ENCODE measurements at places on chromosomes 1 and 21. TPM values are rescaled to one million over a fixed set of nuclear protein-coding genes. Genes with fewer than 3 reads are reported as not detected.

GRCh38 chr1:242788771-242789170, 264.3 kb upstream of the PLD5 start:
- DNase-seq = no peak

- no peak for DNase-seq
These were observed 104.0 kb upstream of the OLIG2 start for GRCh38 chr21:32921632-32922230.

GRCh38 chr1:24155011-24155782, 12.3 kb upstream of the IL22RA1 start:
- DNase-seq = peak; percentile 53

The SLC1A7 gene
- 0.42 TPM for total RNA-seq

DNA sequence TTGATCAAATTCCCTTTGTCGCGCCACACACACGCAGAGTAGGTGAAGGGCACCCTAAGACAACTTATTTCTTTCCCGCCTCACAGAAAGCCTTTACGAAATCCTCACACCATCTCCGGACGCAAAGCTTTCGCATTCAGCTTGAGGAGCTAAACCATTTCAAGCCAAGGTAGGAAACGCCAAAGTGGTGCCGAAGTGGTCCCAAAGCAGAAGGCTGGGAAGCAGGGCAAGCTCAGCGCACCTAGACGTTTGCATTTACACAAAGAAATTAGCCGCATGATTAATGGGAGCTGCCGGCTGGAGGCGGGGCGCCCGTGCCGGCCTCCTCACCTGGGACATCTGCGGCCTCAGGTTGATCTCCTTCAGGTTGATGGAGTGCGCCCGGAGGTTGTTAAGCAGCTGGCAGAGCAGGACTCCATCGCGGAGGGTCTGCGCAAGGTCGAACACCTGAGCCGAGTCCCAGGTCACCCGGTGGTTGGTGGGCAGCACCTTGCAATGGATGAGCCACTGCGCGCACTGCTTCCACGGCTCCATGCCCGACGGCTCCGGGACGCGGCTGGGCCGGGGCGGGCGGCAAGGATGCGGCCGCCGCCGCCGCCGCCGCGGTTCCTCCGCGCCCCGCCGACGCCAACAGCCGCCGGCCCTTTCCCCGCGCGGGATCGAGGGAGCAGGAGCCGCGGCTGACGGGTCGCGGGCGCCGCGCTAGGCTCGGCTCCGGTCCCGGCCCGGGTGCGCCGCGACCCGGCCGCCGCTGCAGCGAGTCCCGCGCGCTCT, 457 bp downstream of the VAV3 start:
- no peak for DNase-seq

The MFSD2A gene
- 8.0 TPM for total RNA-seq

GRCh38 chr1:177270863-177271262, 100.1 kb downstream of the BRINP2 start:
- DNase-seq = no peak

- DNase-seq = no peak
These were observed 209.8 kb upstream of the NFIA start for GRCh38 chr1:60872426-60873054.

DNA sequence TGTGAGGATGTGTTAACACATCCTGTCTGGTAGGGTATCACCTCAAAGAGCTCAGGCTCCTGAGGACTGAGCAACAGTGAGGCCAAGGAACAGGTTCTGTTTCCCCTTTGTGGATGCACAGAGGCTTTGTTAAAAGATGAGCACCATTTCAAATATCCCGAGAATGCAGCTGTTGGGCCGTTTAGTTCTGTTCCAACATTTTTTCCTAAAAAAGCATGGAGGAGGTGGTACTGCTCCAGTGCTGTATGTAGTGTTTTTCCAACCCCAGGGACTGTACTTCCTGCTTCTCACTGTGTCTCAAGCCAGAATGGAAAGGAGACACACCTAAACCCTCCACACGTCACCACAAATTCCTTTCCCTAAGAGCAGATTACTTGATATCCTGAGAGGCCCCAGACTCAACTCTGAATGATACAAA, 53.8 kb upstream of the BCL10 start:
- DNase-seq = no peak

DNA sequence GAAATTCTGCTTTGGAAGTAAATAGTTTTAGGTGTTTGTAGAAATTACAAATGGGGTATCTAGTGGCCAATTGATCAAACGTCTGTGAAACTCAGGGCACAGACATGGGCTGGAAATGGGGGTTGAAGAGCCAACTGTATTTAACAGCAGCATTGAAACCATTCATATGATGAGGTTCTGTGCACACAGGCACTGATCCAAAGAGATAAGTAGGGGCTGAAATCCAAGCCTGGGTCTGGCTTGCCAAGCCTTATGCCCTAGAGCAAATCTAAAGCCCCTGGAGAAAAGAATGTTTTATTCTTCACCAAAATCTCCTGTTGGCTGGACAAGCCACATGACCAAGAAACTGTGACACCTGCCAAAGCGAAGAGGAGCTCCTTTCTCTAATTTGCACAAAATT, 67.6 kb upstream of the ST6GALNAC5 start:
- DNase-seq = no peak

- no peak for DNase-seq
These were observed 31.6 kb upstream of the ETS2 start for GRCh38 chr21:38774152-38774551.

DNA sequence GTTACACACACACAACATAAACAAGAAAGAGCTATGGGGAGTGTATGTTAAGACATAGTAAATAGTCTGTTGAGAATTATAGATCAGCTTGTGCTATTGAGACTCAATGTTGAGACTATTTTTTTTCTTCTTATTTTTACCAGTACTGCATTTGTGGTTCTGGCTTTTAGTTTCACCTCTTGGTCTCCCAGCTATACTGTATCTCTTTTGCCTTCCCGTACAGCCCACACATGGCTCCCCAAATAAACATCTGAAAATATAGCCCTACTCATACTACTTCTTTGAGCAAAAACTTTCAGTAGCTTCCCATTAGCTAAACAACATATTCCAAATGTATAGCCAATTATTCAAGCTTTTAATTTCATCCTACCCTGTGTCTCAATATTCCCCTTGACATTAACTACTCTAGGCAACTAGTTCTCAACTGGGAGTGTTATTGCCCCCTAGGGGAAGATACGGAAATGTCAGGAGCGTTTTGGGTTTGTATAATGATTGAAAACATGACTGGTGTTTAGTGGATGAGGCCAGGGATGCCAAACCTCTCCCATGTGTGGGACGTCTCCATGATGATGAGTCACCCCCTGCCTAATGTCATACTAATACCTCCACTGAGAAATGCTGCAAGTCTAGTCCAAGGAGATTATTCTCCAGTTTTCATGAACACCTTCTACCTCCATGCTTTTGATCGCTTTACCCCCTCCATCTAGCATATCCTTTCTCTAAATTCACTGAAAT, 6.8 kb downstream of the RPE65 start:
- DNase-seq = no peak

- DNase-seq = no peak
These were observed 218.8 kb downstream of the LMX1A start for GRCh38 chr1:165137551-165138316.

The EVA1C gene
- 50.3 TPM for total RNA-seq

Data from mesenteric fat pad (tissue), 1 donor.